ENCODE measurements at places on chromosomes 6 and 20.

GRCh38 chr20:63544241-63544957 is 3.1 kb downstream of the SRMS start:
- DNase-seq = no peak

- DNase-seq = no peak
Measured at GRCh38 chr6:8268156-8268555, 165.8 kb upstream of the EEF1E1 start.

DNA sequence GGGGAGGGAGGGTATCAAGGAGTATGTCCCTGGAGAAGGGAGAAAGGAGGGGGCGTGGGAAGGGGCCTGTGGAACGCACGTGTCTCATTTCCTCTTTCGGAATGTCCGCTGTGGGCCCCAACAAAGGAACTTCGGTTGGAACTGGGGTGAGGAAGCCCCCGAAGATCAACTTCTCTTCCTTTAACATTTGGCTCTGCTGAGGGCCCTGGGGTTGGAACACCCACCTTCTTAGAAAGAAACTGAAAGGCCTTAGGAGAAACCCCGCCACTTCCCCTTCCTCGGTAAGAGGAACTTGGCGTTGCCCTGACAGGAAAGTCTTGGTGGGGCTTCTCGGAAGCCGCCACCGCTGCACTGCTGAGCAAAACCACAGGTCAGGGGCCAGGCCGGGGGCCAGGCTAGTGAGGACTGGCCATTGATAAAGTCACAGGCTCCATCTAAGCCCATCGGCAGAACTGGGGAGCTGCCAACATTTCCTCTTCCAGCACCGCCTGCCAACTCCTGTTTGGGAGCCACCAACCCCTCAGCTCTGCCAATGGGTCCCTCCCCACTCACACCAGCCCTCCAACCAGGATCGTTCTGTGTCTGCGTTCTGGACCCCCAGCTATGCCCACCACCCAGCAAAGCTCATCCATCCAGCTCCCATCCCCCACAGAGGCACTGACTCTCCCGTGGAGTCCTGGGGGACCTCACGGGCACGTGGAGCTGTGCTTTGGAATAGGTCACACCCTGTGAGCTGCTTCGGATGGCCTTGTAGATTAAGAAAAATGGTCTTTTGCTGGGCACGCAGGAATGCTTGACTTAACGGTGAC is 44.8 kb downstream of the FGD2 start:
- no peak for DNase-seq

DNA sequence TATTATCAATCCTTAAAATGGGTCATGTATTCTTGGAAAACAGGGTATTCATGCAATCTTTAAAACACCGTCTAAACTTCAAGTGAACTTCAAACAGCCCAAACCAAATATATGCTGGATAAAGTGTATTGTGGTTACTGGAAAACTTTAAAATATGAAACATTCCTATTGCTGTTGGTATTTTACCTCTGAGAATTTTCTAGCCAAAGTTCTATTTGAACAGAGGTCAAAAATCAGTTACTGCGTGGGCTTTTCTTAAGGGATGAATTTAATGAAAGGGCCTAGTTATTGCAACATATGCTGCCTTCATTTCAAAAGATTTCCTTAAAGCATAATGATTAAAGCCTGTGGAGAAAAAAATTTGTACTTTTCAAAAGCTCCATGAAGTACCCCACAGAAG is 436.0 kb downstream of the PLCB1 start:
- DNase-seq = peak; percentile 30

DNA sequence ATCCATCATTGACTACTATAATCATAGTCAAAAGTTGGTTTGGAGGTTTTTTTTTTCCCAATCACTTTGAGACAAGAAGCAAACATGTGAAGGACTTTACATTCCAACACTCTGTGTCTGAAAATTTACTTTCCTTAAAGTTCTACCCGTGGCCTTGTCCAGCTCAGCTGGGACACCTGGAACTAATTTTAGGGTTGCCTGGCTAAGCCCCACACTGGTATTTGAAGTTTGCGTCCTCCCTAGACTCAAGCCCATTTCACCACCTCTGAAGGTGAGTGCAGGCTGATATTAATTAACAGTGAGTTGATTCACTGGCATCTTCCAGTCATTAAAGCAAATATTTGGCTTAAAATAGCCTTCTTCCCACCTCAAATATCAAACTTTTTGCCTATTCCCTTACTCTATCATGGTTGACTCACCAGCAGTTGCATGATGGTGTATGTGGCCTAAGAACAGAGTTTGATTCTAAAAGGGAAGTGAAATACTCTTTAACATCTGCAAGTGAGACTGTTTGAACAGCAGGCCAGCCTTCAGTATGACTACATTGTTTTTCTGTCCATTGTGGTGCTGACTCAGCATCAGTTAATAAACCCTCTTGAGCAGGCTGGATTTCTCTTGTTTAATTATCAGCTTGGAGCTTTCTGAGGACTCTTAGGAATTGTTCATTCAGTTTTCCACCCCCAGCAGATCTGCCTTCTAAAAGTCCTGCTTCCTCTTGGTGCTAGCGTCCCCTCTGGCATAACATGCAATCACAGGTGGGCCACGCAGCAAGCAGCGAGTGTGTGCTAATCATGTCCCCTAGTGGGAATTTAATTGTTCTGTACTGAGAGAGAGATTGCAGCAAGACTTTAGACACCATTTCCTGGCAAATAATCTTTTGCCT is 1.8 kb upstream of the PRDM1 start:
- peak; percentile 78 for DNase-seq

DNA sequence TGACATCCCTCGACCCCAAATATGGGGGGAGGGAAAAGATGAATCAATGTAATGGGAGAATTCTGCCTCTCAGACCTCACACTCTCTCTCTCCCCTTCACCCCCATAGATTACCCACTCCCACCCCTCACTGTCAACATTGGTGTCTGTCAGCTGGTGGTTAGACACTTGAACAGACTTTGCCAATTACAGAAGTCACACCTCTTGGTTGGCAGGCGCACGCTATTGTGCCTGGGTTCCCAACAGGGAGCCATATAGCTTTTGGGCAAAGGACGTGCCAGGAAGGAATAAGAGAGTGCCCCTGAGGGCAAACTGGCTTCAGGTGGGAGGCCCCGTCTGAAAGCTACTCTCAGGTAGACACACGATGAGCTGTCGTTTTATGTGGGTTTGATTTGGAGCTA is 54.1 kb upstream of the FYN start:
- no peak for DNase-seq

DNA sequence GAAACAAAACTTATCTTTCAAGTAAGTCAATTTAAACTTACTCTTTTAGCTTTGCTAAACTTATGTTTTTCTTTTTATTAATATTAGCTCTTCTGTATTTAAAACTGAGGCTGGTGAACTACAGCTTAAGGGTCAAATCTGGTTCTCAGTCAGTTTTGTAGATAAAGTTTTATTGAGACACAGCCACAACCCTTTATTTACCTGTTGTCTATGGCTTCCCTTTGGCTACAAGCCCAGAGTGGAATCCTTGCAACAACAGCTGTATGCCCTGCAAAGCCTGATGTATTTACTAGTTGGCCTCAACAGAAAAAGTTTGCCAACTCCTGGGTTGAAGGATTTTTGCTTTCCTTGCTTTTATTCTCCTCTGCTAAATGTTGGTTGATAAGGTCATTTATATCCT is 491.4 kb upstream of the RNF217 start:
- no peak for DNase-seq

DNA sequence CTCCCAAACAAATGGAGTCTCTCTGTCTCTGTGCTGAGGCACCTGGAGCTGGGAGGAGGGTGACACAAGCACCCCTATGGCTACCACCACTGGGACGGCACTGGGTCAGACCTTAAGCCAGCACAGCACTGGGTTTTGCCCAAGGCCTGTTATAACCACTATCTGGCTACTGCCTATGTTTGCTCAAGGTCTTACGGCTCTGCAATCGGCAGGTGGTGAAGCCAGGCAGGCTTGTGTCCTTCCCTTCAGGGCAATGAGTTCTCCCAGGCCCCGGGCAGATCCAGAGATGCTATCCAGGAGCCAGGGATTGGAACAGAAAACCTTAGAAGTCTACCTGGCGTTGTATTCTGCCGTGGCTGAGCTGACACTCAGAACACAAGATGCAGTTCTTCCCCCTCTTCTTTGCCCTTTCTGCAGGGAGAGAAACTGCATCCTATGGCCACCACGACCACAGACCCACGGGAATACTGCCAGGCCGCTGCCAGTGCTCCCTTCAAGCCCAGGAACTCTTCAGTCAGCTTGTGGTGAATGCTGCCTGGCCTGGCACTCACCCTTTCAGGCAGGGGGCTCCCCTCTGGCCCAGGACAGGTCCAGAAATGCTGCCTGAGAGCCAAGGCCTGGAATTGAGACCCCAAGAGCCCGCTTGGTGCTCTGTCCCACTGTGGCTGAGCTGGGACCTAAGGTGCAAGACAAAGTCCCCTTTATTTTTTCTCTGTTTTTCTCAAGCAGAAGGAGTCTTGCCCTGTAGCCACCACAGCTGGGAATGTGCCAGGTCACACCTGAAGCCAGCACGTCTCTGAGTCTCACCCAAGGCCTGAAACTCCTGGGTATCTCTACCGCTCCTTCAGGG is 67.0 kb upstream of the FRMD1 start:
- DNase-seq = no peak

DNA sequence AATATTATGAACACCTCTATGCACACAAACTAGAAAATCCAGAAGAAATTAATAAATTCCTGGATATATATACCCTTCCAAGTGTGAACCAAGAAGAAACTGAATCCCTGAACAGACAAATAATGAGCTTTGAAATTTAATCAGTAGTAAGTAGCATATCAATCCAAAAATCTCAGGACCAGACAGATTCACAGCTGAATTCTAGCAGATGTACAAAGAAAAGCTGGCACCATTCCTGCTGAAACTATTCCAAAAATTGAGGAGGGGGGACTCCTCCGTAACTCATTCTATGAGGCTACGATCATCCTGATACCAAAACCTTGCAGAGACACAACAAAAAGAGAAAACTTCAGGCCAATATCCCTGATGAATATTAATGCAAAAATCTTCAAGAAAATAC is 67.0 kb upstream of the PDE7B start:
- DNase-seq = no peak

DNA sequence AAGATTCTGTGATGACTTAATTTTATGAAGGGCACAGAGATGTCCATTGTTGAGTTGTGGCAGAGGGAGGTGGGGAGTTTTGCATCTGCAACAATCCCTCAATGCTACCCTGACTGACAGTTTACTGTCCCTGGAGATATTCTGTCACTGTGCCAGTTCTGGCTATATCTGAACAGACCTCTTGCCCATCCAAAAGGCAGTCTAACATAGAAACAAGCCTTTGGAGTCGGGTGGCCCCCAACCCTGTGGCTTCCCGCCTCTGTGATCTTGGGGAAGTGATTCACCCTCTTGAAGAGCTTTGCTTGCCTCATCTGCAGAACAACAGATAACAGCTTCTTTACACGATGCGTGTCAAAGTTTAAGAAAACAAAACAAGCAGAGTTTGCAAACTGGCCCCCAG is 3.8 kb upstream of the E2F1 start:
- no peak for DNase-seq

- DNase-seq = no peak
Measured at GRCh38 chr6:167946007-167946406, 51.5 kb upstream of the KIF25 start.

DNA sequence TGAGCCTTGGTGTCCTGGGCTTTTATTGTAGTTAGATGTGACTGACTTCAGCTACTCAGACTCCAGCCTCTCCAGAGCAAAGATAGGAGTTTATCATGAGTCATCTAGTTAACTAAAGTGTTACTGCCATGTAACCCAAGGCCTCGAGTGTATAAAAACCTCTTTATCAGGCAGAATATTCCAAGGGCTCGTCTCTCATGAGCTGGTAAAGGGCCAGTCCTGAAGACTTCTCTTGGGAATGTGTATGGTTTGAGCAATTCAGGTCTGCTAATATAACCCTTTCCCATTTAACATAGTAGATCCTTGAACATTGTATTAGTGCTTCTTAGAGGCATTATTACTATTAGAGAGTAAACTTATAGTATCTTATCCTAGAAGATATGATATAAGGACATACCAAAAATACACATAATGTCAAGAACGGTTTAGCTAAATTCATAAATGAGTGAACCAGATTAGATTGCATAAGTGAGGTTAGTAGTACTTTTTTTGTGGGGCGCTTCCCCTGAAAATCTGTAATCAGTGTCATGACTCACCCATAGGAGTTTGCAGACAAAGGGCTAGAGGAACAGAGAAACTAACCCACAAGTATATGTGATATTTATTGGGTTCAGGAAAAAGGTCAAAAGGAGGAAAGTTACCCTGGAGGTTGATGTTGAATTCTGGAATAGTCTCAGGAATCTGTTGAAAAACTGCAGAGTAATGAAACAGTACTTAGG is 16.0 kb downstream of the DSE start:
- peak; percentile 75 for DNase-seq

- no peak for DNase-seq
Measured at GRCh38 chr6:48765352-48765961, 654.5 kb upstream of the PTCHD4 start.

GRCh38 chr20:61957961-61958715 is 107.5 kb downstream of the TAF4 start:
- DNase-seq = no peak

- no peak for DNase-seq
Measured at GRCh38 chr20:10249822-10250221, 31.2 kb downstream of the SNAP25 start.

GRCh38 chr6:46491201-46491627 is at the start of gene RCAN2:
Gene RCAN2, minus strand, starts transcription at chr6:46491449.
- DNase-seq = peak; percentile 12

DNA sequence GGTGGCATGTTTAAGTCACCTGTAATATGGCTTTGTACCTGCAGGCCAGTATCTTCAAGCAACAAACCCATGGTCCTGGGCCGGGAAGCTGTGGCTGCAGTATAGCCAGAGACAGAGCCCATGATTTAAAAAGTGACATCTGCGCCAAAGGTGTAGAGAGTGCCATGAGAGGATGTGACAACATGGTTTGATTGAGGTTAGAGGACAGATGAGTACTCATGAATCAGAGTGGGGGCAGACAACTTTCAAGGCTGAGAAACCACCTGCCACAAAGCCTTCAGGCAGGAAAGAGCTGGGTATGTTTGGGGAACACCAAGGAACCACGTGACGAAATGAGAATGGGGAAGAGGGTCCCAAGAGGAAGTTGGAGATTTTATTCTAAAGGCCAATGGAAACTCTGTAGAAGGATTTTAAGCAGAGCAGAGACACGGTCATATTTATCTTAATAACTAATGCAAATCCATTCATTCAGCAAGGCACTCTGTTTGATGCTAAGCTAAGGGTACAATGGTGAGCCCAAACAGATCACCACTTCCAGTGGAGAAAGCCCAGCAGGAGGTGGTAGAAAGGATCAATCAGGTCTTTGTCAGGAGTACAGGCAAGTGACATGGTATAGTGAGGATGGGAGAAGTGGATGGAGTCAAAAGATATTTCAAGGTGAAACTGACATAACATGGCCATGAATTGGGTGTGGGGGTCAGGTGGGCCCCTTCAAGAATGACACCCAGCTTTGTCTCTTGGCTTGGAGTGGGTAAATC is 3.4 kb upstream of the MICAL1 start:
- no peak for DNase-seq

GRCh38 chr6:70415660-70416059 is 2.4 kb downstream of the FAM135A start:
- no peak for DNase-seq

DNA sequence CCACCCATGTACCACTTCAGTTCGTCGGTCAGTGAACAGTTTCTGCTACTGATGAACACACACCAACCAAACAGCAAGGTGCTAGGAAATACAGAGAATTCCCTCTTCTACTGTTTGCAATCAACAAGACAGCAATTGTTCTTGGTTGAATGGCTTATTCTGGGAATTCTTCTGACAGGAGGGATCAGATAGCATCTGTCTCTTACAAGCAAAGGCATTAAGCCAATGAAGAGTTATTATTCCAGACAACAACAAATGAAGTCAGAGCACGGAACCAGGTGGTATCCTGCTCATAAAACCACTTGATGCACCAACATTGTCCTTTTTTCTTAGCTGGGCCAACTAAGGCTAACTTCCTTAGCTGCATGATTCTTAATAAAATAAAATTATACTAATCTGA is 37.8 kb downstream of the PTPRK start:
- DNase-seq = no peak

Data from AG09319 (cell line).